ENCODE measurements at places on chromosomes 7 and 10. TPM values are rescaled to one million over a fixed set of nuclear protein-coding genes. Genes with fewer than 3 reads are reported as not detected.

The DKK1 gene
- total RNA-seq, result 200 TPM

The ST8SIA6 gene
- total RNA-seq, result 0.51 TPM

The IDI1 gene
- 63.6 TPM for total RNA-seq

The TUBAL3 gene
- total RNA-seq, result not detected

The SNX8 gene
- 41.4 TPM for total RNA-seq

The SEMA3D gene
- 10.3 TPM for total RNA-seq

Data from endothelial cell of umbilical vein (primary cell).